ENCODE measurements at places on chromosomes 7 and 10.

- DNase-seq, result no peak
Observed at GRCh38 chr10:89853781-89854191, 152.4 kb downstream of the KIF20B start.

GRCh38 chr7:148726385-148726784, 27.7 kb downstream of the CUL1 start:
- no peak for DNase-seq

DNA sequence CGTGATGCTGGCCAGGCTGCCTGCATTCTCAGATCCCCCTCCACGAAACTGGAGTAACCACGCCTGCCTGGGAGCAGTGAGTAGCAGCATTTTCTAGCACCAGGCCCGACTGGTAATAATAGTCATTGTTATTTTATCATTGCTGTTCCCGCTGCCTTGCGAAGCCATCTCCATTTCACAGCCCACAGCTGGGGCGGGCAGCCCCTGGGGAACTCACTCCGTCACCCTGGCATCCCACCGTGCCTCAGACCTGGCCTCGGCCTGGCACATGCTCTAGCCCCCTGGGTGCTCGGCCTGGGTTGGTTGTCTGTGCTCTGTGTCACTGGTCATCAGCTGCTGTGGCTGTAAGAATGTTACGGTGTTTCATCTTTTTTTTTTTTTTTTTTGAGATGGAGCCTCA, 57.7 kb upstream of the SH2B2 start:
- DNase-seq, result no peak

DNA sequence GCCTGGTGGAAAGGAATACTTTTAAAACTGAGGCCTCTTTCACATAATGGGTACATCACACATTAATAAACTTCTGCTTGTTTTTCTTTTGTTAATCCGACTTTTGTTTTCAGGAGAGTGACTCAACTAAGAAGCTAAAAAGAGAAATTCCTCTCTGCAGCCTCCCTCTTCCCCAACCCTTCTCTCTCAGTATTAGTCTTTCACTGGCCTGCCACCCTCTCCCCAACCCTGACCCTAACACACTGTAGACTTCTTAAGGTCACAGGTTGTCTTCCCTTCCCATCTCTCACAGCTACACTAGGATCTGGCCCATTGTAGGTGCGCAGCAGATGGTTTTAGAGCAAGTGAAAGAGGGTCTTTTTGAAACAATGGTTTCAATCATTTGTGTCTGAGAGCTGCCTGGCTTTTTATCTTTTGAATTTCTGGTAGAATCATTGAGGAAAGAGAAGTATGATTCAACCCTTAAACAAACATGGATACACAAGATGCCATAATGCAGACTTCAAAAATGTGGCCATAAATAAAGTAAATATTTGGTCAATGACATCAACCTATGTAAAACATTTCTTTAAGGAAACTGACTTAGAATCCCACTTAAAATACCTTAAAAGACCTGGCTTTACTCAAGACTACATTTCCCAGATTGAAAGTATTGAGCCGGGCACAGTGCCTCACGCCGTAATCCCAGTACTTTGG, 17.9 kb upstream of the FFAR4 start:
- DNase-seq, result no peak

GRCh38 chr7:30365621-30366020, 81.2 kb downstream of the ZNRF2 start:
- DNase-seq, result no peak

DNA sequence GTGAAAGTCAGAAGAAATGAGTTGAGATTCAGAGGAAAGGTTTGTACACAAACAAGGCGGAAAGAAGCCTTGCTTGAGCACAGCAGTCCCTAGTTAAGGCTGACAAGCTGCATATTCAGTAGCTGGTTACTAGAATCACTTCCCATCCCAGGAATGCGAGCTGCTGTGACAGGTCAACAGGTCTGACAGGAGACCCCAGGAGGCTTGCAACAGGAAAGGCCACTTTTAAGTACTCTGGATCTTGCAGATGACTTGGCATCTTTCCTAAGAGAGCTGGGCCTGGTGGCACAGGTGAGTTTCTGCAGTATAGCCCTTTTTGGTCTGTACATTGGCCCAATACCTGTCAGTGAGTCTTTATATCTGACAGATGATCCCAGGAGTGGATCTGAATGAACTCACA, 35.7 kb upstream of the UNC5B start:
- DNase-seq, result no peak

- no peak for DNase-seq
Observed at GRCh38 chr7:40418448-40418847, 283.6 kb downstream of the SUGCT start.

DNA sequence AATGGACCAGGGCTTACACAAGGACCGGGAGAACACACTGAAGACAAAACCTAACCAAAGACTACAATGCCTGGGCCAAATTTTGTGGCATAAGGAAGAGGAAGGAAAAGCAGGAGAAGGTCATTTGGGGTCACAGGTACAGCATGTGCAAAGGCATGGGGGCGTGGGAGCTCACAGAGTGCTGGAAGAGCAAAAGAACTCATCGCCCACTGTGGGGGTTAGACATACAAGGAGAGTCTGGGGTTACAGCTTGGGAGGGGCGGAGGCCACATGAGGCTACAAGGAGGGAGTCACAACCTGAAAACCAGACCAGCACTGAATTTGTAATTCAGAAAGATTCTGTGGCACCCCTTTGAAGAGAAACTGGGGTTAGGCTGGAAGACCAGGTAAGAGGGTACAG, 9.7 kb downstream of the PUS7 start:
- DNase-seq, result no peak

DNA sequence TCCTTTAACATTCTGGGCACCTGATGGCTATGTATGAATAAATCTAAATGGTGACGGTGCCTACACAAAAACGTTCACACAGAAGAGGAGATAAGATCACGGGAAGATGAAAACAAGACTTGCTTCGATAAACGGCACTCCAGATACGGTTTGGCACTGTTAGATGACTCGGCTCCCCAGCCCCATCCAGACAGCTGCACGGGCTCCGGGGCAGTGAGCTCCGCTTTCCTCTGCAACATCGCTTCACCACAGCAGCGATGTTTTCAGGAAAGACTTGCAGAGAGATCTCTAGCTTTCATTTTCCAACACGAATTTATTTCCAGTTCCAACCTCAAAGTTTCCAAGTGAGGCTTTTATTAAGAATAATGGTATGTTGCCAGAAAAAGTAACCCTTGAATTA, 132.1 kb downstream of the KLF6 start:
- DNase-seq, result no peak

- no peak for DNase-seq
Observed at GRCh38 chr7:104804696-104805095, 209.3 kb upstream of the KMT2E start.

DNA sequence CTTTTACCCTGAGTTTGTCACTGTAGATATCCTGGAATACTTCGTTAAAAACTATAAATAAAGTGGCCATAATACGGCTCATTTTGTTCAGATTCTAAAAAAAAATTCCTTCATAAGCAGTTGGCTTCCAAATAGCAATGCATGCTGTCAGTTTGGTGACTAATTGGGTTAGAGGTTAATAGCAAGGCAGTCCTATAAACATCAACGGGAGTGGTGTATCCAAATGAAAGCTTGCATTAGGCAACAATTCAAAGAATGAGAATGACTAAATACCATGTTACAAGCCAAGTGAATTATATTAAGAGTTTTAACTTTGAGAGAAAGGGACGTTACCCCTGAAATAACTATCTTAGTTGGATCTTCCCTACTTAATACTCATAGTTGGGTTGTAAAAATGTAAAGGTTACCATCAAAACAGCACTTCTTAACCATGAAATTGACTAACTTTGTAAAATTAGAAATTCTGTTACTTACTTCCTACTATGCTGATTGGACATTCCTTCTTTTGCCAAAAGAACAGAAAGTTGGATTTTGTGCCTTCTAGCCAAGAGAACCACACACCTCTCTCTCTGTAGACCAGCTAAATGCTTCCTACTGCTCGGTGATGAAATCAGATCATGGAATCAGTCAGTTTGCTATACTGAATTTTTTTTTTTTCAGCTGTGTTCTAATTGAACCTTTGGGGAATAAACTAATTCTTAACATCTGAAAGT, 98.0 kb downstream of the KAT6B start:
- DNase-seq, result no peak

- DNase-seq, result no peak
Observed at GRCh38 chr10:27568196-27569175, 64.4 kb downstream of the RAB18 start.

DNA sequence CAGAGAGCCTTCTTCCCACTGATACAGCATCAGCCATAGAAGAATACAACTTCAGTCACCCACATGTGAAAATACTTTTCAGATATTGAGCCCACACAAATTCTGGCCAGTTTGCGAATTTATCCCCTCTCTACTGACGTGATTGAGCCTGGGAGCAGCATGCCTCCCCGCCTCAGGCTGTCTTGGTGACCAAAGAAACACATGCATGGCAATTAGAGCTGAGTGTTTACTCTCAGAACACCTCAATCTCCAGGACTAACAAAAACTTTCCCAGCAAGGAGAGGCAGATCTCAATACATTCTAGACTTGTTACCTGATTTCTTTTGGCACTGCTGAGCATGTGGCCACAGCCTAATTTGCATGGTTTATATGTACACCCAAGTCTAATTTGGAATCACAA, 122.5 kb downstream of the TMEM26 start:
- no peak for DNase-seq

DNA sequence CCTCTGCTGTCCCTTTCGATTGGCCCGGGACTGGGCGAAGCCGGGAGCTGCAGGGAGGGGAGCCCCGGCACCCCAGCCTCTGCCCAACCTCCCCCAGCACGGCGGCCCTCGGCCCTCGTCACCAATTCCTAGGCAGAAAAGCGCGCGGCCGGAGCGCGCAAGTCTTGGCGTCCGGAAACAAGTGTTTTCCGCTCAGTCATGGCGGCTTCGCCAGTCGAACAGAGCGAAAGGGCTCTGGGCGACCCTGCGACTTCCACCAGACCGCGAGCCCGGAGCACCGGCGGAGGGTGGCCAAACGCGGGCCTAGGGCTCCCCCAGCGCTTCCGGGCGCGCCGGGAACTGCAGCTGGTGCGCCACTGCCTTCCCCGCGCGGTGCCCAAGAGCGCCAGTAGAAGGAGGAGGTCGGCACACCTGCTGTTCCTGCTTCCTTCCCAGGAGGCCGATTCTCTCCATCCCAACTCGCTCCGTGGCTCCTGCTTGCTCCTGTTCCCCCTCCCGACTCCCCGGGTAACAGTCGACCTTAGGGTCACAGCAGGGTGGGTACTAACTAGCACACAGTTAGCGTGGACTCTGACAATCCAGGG, 729.9 kb downstream of the ZWINT start:
- DNase-seq, result no peak

GRCh38 chr10:32095116-32095733, 39.0 kb upstream of the KIF5B start:
- DNase-seq, result no peak

DNA sequence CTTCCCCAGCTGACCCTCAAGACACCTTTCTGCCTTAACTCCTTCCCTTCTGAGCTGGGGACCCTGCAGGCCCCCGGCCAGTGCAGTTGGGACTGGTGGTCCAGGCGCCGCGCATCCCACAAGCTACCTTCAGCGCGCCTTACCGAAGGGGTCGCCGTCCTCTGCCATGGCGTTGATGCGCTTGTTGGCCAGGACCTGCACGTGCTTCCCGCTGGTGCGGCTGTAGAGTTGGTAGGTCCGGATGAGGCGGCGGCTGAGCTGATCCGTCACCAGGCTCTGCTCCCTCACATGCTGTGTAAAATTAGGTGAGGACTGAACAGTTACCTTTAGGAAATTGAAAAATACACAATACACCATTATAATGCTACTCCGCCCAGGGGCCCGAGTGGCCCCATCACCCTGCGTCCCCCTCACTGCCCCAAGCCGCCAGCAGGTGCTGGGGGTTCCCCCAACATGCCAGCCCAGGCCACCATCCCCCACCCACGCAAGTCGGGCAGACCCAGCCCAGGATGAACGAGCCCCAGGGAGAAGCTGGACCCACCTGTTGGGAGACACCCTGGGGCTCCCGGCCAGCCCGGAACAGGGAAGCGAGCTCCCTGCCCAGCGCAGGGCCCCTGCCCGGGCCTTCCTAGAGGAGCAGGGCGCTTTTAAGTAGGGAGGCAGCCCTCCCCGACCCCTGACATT, 1.2 kb downstream of the FGF8 start:
- DNase-seq, result no peak
